Choroid plexus epithelial cell (primary cell): ENCODE measurements at places on chromosomes 5 and 9.

GRCh38 chr5:150661086-150661485, at the start of gene MYOZ3:
TSS of gene MYOZ3 (plus strand) at chr5:150661251. CDS start at chr5:150662942, 1,691 bp downstream.
- DNase-seq, result no peak

- DNase-seq, result no peak
Measured at GRCh38 chr5:66538531-66538930, 57.7 kb upstream of the MAST4 start.

GRCh38 chr5:154945695-154946301, 4.9 kb downstream of the MRPL22 start:
- DNase-seq, result peak; percentile 54

- DNase-seq, result no peak
Measured at GRCh38 chr9:32497921-32498320, 28.1 kb downstream of the RIGI start.

- peak; percentile 50 for DNase-seq
Measured at GRCh38 chr5:149747833-149748366, 17.8 kb downstream of the PPARGC1B start.

- no peak for DNase-seq
Measured at GRCh38 chr9:114973216-114973615, 42.8 kb upstream of the TNFSF8 start.

GRCh38 chr9:78369639-78370219, 72.8 kb downstream of the PSAT1 start:
- DNase-seq, result peak; percentile 88
